Left ventricle myocardium inferior (tissue), 1 donor: ENCODE measurements at places on chromosomes 3 and 15. TPM values are rescaled to one million over a fixed set of nuclear protein-coding genes. Genes with fewer than 3 reads are reported as not detected.

The CCDC39 gene
- not detected for total RNA-seq

The SST gene
- total RNA-seq = not detected

The TMF1 gene
- total RNA-seq = 21.0 TPM

The CCR3 gene
- not detected for total RNA-seq

The C2CD4A gene
- not detected for total RNA-seq

The GPR176 gene
- 1.6 TPM for total RNA-seq

The GOLGA6B gene
- not detected for total RNA-seq

The EIF4G1 gene
- total RNA-seq = 224 TPM

The U2SURP gene
- 43.7 TPM for total RNA-seq

The DZIP1L gene
- total RNA-seq = 4.7 TPM

The ECE2 gene
- total RNA-seq = not detected

The REC114 gene
- total RNA-seq = 1.4 TPM

The FBXL2 gene
- 1.5 TPM for total RNA-seq

The DPH6 gene
- 13.9 TPM for total RNA-seq

The TGM5 gene
- total RNA-seq = not detected

The SH3BP5 gene
- total RNA-seq = 8.8 TPM

The ADGRG7 gene
- total RNA-seq = not detected

The ITIH3 gene
- 0.55 TPM for total RNA-seq

The IL17RD gene
- 9.6 TPM for total RNA-seq

The SCG3 gene
- not detected for total RNA-seq

The TMEM158 gene
- 0.60 TPM for total RNA-seq

The RTP3 gene
- not detected for total RNA-seq

The STARD5 gene
- total RNA-seq = 2.5 TPM

The TEX55 gene
- total RNA-seq = not detected

The TIGIT gene
- not detected for total RNA-seq

The CYB561D2 gene
- 7.0 TPM for total RNA-seq

The SCAANT1 gene
- not detected for total RNA-seq
